ENCODE measurements at places on chromosomes 11 and 22.
A peak's percentile ranks its signal among the peaks of the same experiment; 100 is the strongest.

DNA sequence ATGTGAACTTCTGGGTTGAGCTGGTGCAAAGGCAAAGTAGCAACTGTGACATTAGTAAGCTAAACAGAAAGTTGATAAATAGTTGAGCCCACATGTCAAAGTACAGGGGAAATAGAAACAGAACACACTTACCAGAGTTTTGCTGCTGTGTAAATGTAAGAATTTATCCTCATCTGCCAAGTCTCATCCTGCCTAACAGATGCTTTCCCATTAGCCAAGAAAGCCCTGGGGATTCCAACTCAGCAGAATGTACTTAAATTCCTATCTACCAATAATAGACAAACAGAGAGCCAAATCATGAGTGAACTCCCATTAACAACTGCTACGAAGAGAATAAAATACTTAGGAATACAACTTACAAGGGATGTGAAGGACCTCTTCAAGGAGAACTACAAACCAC is 7.3 kb upstream of the OR51A2 start:
- no peaks in the 10 kb centered on the region for H3K36me3 ChIP-seq
- no peak overlapping the region for H3K27ac ChIP-seq
- H3K4me1 ChIP-seq: no peaks in the 10 kb centered on the region

- no peaks in the 10 kb centered on the region for H3K36me3 ChIP-seq
- ATAC-seq: no peak
- no peak overlapping the region for H3K27ac ChIP-seq
- no peak overlapping the region for H3K4me3 ChIP-seq
Observed at GRCh38 chr11:130449996-130450769, 1.7 kb downstream of the ADAMTS15 start.

GRCh38 chr11:67072295-67072694 is 15.6 kb downstream of the RHOD start:
- H3K27ac ChIP-seq: no peak overlapping the region
- no peak for ATAC-seq
- H3K4me3 ChIP-seq: no peak overlapping the region
- no peaks in the 10 kb centered on the region for H3K4me1 ChIP-seq
- H3K27me3 ChIP-seq: peaks cover 4% of the 10 kb centered on the region

- H3K4me1 ChIP-seq: no peaks in the 10 kb centered on the region
- no peak overlapping the region for H3K27ac ChIP-seq
- H3K4me3 ChIP-seq: no peak overlapping the region
- no peaks in the 10 kb centered on the region for H3K36me3 ChIP-seq
- no peak for ATAC-seq
- peaks cover 3% of the 10 kb centered on the region for H3K27me3 ChIP-seq
Observed at GRCh38 chr11:26245046-26245445, 86.9 kb upstream of the ANO3 start.

DNA sequence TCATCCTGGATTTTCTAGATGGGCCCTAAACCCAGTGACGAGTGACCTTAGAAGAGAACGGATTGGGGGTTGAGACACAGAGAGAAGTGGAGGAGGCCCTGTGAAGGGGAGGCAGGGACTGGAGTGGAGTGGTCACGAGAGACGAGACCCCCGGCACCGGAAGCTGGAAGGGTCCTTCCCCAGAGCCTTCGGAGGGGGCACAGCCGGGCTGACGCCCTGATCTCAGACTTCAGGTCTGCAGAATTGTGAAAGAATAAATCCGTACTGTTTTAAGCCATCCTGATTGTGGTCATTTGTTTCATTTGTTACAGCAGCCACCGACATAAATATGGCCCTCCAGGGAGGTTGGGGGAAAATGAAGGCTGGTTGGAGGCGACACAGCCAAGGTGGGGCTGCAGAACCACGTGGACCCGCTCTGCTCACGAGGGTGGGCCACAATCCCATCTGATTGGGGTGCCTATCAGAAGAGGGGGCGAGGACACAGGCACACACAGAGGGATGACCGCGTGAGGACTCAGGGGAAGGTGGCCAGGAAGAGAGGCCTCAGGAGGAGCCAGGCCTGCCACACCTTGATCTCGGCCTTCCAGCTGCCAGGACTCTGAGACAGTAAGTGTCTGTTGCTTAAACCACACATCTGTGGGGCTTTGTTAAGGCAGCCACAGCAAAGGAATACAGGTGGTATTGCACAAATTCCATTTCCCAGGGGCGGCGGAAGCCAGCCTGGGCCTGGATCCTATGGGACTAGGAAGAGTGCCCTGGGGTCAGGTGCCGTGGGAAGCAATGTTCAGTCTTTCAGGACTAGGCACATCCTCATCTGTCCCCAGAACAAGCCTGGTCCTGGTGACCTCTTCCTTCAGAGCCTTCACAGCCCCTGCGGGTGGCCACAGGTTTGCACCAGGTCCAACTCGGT is 73.3 kb upstream of the SHANK2 start:
- H3K27me3 ChIP-seq: peaks cover 18% of the 10 kb centered on the region
- H3K27ac ChIP-seq: no peak overlapping the region
- H3K4me3 ChIP-seq: no peak overlapping the region
- no peaks in the 10 kb centered on the region for H3K4me1 ChIP-seq
- H3K36me3 ChIP-seq: no peaks in the 10 kb centered on the region

- H3K4me1 ChIP-seq: no peaks in the 10 kb centered on the region
- peaks cover 9% of the 10 kb centered on the region for H3K27me3 ChIP-seq
- H3K27ac ChIP-seq: no peak overlapping the region
- no peak for ATAC-seq
Observed at GRCh38 chr11:111975076-111975806, 38.1 kb downstream of the DIXDC1 start.

- H3K4me1 ChIP-seq: peaks cover 8% of the 10 kb centered on the region
- peak overlapping the region; percentile 43 for H3K27ac ChIP-seq
- H3K27me3 ChIP-seq: no peaks in the 10 kb centered on the region
- peak overlapping the region; percentile 92 for H3K4me3 ChIP-seq
Observed at GRCh38 chr22:31346733-31347250, 646 bp upstream of the PATZ1 start.

DNA sequence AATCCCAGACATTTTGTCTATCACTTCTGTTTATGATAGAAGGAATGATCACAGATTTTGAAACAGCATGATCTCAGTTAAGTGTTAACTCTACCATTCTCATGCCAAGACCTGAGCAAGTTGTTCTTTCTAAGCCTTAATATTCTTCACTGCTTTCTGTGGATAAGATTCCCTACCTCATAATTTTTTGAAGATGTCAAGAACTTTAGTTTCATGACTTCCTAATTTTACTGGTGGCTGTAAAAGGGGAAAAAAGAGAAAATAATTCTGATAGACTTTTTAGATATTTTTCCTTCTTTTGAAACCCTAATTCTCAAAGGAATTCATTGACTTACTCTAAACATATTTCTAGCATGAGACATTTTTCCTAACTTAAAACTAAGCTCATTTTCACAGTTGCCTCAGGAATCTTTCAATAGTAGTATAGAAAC is 520.0 kb upstream of the LUZP2 start:
- no peak overlapping the region for H3K4me3 ChIP-seq
- no peaks in the 10 kb centered on the region for H3K4me1 ChIP-seq
- ATAC-seq: no peak
- no peaks in the 10 kb centered on the region for H3K36me3 ChIP-seq
- no peak overlapping the region for H3K27ac ChIP-seq
